ENCODE measurements at places on chromosomes 13 and 19.

DNA sequence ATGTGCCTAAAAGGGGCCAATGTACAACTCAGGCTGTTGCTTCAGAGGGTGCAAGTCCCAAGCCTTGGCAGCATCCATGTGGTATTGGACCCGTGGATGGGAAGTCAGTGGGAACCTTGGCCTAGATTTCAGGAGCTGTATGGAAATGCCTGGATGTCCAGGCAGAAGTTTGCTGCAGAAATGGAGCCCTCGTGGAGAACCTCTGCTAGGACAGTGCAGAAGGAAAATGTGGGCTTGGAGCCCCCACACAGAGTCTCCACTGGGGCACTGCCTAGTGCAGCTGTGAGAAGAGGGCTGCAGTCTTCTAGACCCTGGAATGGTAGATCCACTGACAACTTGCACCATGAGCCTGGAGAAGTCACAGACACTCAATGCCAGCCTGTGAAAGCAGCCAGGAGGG is 28.5 kb downstream of the GPC5 start:
- DNase-seq: no peak

DNA sequence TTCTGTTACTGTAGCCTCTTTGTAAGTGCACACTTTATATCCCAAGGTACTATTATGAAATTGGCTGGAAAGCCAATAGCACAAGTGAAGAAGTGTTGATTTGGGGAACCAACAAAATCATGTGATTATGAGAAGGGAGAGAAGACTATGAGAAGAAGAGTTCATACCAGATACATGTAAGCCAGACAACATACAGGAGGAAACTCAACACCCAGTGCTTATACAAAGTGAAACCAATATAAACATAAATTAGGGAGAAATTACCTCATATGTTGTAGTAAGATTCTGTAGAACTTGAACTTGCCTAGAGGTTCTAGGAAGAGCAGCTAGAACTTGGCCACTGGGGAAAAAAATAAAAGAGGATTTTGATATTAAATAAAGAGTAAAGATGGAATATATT is 17.4 kb downstream of the CPB2 start:
- DNase-seq: no peak

GRCh38 chr13:113756441-113757097 is 2.5 kb upstream of the TMEM255B start:
- DNase-seq: no peak

DNA sequence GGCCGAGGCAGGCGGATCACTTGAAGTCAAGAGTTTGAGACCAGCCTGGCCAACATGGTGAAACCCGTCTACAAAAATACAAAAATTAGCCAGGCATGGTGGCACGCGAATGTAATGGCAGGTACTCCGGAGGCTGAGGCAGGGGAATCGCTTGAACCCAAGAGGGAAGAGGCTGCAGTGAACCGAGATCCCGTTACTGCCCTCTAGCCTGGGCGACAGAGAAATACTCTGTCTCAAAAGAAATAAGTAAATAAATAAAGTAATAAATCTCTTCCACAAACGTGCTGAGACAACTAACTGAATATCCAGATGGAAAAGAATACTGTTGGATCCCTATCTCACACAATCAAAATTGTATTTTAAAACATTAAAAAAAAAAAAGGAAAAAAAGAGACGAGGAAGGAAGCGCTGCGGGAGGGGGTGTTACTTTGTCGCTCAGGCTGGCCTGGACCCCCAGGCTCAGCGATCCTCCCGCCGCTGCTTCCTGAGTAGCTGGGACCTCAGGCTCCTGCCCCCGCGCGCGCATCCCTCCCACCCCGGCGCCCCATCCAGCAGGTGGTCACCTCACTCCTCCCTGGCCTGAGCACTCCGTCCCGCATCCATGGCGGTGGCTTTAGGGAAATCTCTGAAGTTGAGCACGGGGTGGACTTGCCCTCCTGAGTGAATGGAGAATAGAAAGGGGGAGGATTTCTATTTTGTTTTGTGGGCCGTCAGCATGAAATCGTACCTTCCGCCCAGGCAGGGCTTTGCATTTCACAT is 628 bp upstream of the ZNF813 start:
- DNase-seq: no peak

DNA sequence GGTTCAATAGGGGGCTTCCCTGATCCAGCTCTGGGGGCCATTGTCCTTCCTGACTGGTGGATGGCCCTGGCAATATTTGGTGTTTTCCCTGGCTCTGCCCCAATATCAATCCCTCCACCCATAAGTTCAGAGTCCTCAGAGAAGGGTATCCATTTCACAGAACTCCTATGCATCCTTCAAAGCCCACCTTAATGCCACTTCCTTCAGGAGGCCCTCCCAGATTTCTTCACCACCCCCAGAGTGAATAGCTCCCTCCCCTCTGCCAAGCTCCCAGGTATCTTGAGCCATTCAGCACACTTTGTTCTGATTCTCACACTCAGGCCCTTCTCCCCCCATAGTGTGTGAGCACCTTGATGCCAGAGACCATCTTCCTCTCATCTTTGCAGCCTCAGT is 5.8 kb downstream of the PPP1R14A start:
- DNase-seq: no peak

DNA sequence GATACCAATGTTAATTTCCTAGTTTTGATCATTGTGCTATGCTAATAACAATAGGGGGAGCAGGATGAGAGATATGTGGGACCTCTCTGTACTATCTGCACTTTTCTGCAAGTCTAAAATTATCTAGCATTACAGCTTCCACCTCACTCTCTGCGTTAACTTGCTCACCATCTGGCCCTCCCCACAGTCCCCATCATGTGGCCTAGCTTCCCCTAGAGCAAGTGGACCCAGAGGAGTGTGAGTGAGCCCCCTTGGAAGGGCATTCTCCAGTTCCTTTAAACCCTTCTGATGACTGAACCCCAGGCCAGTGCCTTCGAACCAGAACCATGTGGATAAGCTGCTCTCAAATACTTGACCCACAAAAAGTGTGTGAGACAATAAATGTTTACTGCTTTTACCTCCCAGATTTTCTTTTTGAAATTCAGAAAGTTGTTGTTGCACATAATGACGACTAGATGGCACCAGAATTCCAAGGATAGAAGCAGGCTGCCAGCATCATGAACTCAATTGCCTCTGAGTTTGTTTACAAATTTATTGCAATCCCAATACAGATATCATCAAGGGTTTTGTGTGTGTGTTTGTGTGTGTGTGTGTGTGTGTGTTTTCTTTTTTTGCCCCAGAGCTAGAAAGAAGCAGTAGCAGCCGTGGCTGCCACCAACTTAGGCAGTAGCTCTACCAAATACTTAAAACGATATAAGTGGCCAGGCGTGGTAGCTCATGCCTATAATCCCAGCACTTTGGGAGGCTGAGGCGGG is 49.0 kb upstream of the ZNF780A start:
- peak; percentile 10 for DNase-seq

DNA sequence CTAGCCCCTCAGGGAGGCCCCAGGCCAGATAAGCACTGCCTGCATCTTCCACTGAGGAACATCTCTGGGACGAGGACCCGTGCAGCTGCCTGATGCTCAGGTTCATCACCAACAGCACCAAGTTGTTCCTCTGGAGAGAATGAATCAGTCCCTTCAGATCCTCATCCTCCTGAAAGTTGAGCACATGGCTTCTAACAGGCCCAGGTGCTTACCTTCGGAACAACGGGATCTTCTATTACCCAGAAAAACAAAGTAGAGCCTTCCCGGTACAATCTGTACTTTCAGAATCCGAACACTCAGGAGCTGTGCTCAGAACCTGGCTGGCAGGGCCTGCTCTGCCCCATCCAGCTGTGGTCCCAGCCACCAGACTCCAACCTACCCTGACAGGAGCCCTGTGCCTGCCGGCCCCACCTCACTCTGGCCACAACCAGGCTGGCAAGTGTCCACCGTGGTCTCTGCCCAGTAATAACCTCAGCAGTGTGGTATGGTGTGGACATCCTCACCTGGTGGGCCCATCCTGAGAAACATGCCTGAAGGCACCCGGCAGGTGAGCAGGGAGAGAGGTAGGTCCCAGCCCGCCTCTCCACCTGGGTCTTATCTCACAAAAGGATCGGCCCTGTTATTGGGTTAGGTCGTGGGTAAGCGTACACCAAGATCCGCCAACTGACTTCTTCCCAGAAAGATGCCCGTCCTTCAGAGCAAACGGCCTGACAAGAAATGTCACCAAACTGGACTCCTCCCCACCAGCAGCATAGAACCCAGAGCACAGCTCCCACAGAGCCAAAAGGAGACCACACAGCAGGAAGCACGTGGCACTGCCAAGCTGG is 34.1 kb downstream of the ELL start:
- no peak for DNase-seq

DNA sequence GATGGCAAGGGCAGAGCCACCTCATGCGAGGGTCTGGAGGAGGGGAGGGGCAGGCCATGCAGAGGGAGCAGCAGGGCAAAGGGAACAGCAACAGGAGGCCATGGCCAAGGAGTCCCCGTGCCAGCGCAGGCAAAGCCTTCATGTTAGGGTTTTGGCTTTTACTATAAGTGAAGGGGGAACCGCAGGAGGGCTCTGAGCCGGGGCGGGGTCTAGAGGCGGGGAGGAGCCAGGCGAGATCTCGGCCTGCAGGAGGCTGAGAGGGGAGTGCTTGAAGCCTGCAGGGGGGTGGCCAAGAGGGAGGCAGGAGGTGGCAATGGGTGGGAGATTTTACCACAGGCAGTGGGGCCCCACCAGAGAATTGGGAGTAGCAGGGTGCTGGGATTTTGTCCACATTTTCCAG is 6.3 kb downstream of the ARHGAP33 start:
- no peak for DNase-seq

DNA sequence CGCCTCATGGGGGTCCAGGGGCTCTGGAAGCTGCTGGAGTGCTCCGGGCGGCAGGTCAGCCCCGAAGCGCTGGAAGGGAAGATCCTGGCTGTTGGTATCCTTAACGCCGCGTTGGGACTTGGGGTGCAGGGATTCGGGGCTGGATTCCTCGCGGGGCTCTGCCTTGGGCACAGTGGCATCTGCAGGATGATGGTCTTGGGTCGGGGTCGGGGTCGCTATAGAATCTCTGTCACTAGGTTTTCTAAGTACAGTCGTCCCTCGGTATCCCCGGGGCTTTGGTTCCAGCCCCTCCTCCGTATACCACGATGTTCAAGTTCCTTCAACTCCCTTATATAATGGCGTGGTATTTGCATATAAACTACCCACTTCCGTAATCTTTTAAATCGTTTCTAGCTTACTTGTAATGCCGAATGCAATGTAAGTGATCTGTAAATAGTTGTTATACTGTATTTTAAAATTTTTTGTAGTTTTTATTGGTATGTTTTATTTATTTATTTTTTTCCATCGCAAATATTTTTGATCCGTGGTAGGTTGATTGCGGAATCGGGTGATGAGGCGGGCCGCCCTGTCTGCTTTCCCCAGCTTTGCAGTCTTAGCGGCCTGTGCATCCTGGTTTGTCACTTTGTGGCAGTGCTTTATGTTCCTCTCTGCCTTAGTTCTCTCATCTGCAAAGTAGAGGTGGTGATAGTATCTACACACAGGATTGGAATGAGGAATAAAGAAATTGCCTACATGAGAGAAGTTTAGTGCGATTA is 606 bp downstream of the ERCC5 start:
- DNase-seq: peak; percentile 25

- DNase-seq: no peak
These were observed 9.0 kb downstream of the SLC25A15 start for GRCh38 chr13:40798380-40798779.

- DNase-seq: no peak
These were observed 17.7 kb downstream of the SBNO2 start for GRCh38 chr19:1156305-1156801.

DNA sequence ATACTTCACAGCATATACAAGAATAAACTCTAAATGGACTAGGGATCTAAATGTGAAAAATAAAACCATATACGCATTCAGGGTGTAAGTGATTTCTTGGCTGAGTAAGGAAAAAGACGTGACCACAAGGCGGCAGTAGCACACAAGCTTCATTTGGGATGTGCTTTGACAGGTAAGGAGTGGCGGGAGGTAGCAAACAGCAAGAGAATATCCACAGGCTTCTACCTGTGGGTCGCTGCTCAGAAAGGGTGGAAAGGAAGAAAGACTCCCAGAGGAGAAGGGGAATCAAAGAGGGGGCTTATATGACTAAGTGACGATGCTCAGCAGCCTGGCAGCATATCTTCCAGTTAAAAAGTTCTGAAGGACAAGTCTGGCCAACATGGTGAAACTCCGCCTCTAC is 2.5 kb upstream of the ZNF121 start:
- DNase-seq: peak; percentile 52

DNA sequence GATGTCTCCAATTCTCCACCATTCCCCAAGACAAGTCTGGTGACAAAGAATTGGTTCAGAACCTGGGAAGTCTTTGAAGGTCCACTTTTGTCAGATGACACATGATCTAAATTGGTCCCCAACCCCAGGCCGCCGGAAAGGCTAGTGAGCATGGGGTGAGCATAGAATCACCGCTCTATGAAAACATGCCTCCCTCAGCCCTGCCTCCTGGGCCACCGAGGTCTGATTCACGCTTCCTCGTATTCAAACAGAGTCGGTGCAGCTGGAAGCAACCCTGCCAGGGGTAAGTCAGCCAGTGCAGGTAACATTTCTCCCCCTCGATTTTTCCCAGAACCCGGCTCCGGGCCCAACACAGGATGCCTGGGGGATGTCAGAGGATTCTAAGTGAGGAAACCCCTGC is 33.9 kb upstream of the KLF2 start:
- no peak for DNase-seq

DNA sequence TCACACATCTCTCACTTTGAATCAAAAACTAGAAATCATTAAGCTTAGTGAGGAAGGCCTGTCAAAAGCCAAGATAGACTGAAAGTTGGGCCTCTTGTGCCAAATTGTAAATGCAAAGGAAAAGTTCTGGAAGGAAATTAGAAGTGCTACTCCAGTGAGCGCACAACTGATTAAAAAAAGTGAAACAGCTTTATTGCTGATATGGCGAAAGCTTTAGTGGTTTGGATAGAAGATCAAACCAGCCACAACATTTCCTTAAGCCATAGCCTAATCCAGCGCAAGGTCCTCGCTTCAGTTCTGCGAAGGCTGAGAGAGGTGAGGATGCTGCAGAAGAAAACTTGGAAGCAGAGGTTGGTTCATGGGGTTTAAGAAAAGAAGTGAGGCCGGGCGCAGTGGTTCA is 7.6 kb downstream of the PCCA start:
- DNase-seq: no peak

DNA sequence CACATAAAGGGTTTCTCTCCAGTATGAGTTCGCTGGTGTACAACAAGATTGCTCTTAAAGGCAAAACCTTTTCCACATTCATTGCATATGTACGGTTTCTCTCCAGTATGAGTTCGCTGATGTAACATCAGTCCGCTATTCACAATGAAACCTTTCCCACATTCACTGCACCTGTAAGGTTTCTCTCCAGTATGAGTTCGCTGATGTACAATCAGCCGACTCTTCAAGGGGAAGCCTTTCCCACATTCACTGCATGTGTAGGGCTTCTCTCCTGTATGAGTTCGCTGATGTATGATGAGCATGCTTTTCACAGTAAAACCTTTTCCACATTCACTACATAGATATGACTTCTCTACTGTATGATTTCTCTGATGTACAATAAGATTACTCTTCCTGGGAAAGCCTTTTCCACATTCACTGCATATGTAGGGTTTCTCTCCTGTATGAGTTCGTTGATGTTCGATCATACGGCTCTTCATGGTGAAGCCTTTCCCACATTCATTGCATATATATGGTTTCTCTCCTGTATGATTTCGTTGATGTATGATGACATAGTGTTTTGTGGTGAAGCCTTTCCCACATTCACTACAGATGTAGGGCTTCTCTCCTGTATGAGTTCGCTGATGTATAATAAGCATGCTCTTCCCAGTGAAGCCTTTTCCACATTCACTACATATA is 6.0 kb upstream of the ZNF614 start:
- DNase-seq: no peak

- no peak for DNase-seq
These were observed 47.9 kb downstream of the RUBCNL start for GRCh38 chr13:46339035-46339666.

Measured in amniotic stem cell (primary cell).